Non-pigmented ciliary epithelial cell (primary cell): ENCODE measurements at places on chromosomes 3 and 15.

DNA sequence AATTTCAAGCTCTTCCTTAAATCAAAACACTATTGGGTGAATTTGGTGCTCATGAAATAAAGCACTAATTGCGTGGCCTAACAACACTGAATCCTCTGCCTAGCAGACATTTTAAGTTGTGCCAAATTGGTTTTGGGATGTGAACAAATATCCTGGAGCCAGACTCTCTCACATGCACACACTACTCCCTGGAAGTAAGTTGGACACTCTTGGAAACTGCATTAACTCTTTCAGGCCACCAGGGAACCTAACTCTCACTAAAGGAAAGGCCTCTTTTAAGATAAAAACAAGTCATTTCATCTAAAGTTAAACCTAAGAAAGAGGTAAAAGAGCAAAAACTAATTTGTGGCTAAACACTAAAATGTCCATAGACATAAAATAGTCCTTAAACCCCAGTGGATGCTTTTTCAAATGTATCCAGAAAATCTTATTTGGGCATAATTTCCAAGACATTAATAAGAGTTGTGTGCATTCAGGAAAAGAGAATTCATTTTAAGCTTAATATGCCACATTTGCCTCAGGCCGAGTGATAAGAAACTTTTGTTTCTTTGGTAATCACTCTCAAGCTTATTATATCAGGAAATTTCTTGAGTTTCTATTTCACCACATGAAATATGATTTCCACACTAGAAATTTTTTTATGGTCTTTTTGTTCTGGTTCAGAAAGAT lies 61.8 kb downstream of the ZBTB20 start:
- DNase-seq, result no peak

- DNase-seq, result no peak
Observed at GRCh38 chr15:74168711-74169126, 4.8 kb upstream of the ISLR start.

DNA sequence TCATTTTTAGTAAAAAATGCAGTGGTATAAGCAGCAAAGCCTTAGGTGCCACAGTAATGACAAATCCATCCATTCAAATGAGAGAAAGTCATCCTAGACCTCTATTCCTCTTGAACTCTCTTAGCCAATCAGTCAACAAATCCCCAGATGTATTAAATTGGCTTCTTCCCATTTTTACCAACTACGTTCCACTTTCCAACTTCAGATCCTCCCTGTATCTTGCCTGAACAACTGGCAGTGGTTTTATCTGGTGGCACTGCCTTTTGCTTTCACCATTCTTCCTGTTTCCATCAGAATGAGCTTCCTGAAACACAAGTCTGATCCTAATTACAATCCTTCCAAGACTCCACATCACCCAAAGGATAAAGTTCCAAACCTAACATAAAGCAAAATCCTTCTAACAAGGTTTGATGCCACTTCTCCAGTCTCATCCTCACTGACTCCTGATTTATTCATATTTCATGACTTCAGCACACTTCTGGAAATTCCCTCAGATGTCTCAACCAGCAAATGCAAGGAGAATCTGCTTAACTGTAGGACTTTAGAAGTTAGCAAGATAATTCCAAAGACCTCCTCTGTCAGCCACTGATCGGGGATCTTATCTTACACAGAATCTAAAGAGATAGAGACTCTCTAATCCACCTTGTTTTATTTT lies 69.8 kb upstream of the SLC4A7 start:
- DNase-seq, result no peak

DNA sequence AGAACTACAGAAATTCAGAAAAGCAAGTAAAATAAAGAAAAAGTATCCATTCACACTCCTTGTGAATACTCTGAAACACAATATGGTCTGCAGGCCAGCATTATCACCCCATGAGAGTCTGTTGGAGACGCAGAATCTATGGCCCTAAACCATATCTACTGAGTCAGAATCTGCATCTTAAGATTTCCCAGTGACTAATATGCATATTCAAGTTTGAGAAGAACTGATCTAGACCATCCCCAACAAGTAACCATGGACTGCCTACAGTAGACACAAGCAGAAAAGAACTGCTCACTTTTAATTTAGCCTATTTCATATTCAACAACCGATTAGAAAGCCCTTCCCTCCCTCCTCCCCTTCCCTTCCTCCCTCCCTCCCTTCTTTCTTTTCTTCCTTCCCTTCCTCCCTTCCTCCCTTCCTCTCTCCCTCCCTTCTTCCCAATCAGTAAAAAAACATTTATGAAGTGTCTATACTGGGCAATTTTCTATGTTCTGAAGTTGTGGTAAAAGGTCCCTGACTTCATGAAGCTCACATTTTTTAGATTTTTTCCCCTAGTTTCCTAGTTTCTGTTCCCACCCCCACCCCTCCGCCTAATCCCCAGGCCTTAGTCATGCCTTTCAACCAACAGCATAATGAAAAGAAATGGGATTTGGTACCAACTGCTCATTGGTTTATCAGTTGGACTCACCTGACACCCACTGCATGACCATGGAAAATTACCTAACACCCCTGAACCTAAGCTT lies 125.2 kb downstream of the CNTN3 start:
- no peak for DNase-seq

DNA sequence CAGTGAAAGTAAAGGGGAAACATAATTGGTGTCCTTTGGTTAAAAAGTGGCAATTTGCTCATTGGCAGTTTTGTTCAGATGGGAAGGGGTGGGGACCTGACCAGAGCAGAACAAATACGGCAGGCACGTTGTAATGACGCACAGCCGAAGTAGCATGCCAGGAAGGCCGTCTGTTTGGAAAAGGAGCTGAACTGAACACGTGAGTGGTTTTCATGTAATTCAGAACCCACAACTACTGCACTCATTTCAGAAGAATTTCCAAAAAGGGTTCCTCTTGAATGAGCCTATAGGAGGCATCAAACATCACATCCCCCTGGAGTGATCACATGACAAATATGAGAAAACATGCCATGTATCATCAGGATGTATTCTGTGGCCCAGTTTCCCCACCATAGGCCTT lies 42.9 kb upstream of the LMCD1 start:
- DNase-seq, result peak; percentile 87

DNA sequence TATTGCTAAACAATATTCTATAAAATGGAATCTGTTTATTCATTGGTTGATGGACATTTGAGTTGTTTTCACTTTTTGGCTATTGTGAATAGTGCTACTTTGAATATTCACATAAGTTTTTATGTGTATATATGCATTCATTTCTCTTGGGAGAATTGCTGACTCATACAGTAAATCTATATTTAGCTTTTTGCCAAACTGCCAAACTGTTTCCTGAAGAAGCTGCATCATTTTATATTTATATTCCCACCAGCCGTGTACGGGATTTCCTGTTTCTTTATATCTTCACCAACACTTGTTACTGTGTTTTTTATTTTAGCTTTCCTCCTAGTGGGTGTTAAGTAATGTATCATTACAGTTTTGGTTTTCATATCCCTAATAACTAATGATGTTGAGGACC lies 12.5 kb upstream of the TCAIM start:
- DNase-seq, result no peak

- no peak for DNase-seq
Observed at GRCh38 chr3:33372218-33373081, 67.8 kb downstream of the UBP1 start.

DNA sequence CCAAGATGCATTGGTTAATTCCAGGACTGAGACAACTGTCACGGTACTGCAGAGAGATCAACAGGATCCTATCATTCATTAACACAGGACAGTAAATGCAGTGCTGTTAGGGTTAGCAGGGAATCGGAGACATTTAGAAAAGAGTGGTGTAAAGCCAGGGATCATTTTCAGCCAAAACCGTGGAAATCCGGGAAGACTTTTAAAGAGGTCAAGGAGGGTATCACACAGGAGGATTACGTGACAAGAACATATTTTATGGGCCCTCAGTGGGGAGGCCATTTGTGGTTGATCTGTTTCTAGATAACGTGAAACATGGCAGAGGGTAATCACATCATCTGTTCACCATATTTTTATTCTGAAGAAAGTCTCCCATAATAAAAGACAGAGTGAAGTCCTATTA lies 216.1 kb downstream of the PTPRG start:
- no peak for DNase-seq

- no peak for DNase-seq
Observed at GRCh38 chr15:41507820-41508290, 5.8 kb downstream of the LTK start.

- DNase-seq, result peak; percentile 31
Observed at GRCh38 chr3:124774327-124774718, 44.1 kb downstream of the UMPS start.

GRCh38 chr3:159322322-159322939 lies 520.6 kb downstream of the MFSD1 start:
- no peak for DNase-seq

- DNase-seq, result no peak
Observed at GRCh38 chr3:9903238-9903624, 583 bp downstream of the IL17RE start.

- no peak for DNase-seq
Observed at GRCh38 chr15:63698692-63699091, 101.5 kb downstream of the FBXL22 start.

GRCh38 chr3:30539772-30540171 lies 66.6 kb upstream of the TGFBR2 start:
- DNase-seq, result peak; percentile 52

- DNase-seq, result peak; percentile 23
Observed at GRCh38 chr15:61459785-61460707, 230.9 kb upstream of the RORA start.

- no peak for DNase-seq
Observed at GRCh38 chr3:100893108-100893507, 100.1 kb downstream of the ABI3BP start.

DNA sequence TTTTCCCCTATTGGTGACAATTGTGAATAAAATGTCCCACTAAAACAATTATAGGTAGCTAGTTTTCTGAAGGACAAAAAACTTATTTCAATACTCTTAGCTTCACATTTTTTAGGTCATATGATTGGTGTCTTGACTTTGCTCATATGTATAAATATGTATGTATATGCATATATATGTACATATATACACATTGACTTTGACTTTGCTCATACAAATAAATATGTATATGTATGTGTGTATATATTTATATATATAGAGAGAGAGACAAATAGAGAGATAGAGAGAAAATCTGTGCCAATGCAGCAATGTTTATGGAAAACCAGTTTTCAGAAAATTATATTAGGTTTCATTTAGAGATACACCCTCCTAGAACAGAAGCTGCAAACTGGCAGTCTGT lies 5.7 kb downstream of the MDFIC2 start:
- DNase-seq, result no peak

GRCh38 chr3:557972-558371 lies 361.4 kb downstream of the CHL1 start:
- DNase-seq, result no peak

GRCh38 chr3:18809640-18810305 lies 338.5 kb upstream of the KCNH8 start:
- DNase-seq, result no peak

DNA sequence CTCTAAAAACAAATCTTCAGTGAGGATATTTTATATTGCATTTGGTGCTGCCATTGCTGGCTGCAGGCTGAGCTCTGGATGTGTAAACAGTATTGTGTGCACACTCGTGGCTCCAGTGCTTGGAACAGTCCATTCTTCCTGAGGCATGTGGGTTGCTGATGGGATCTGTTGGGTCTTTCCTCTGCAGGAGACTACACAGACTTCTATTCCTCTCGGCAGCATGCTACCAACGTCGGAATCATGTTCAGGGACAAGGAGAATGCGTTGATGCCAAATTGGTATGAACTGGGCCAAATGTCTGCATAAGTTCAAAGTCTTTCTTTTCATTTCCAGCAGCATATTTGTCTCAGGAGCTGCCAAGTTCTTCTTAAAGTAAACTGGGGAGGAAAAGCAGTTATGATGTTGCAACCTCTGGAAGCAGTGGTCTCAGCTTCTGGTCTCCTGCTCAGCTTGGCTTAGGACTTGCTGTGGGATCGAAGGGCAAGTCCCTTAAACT lies 9.3 kb downstream of the FAH start:
- no peak for DNase-seq

DNA sequence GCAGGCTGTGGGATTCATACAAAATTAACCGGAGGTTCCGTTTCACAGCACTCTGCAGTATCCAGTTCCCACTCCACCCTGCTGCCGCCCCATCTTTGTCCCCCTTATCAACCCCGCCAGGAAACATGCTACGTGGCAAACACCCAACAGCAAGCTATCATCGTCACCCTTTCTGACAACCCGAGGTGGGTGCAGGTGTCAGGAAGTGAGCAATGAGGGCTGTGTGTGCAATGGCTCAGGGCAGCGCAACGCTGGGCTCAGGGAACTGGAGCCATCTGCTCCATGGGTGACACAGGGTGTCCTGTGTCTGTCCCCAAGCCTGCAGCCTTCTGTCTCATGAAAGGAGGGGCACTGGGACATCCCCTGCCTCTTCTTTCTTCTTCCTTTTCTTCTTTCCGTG lies 60.9 kb downstream of the ATP2B2 start:
- DNase-seq, result no peak

DNA sequence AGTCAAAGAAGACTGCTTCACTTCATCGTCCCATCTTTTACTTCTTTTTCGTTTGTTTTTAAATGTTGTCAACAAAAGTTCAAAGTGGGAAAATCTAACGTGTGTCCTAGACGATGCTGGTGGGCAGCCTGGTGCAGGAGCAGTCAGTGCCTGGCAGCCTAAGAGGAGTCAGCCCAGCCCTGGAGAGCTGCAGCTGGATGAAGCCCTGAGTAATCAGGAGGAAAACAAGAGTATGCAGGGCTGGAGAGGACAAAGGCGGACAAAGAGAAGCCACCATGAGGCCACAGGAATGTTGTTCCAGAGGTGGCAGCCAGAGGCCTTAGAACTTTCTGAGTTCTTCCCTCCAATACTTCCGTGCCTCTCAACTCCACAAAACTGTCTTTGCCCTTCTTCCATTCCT lies 5.7 kb downstream of the ADAMTS17 start:
- DNase-seq, result no peak

GRCh38 chr15:63504979-63505841 lies 817 bp downstream of the USP3 start:
- DNase-seq, result no peak

GRCh38 chr3:192933779-192934460 lies 16.3 kb upstream of the MB21D2 start:
- no peak for DNase-seq

DNA sequence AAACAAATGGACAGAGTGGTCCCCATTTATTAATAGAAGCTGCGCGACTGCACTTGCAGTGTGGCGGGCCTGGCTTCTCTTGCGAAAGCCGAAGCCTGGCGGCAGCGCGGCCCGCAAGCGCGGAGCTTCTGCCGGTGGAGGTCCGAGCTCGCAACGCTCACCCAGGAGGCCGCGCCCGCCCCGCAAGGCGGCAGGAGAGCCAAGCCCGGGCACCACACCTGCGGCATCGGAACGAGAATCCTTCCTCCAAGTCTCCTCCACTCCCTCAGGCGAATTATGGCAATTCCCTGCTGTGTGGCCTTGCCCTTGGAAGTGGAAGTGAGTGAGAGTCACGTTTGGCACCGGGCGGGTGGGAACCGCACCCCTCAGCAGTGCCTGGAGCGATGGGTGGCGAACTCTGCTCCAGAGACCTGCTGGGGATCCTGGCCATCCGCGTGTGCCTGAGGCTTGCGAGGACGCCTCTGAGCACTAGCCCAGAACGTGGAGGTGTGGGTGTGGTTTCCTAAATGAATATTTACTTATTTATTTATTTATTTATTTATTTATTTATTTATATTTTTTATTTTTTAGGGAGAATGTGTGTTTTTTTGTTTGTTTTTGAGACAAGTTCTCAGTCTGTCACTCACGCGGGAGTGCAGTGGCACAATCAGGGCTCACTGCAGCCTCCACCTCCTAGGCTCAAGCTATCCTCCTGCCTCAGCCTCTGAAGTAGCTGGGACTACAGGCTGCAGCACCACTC lies 133.7 kb upstream of the UBE2E1 start:
- DNase-seq, result no peak

- DNase-seq, result no peak
Observed at GRCh38 chr3:109178708-109179107, 42.2 kb downstream of the C3orf85 start.
